ENCODE measurements at places on chromosomes 1 and 21.

DNA sequence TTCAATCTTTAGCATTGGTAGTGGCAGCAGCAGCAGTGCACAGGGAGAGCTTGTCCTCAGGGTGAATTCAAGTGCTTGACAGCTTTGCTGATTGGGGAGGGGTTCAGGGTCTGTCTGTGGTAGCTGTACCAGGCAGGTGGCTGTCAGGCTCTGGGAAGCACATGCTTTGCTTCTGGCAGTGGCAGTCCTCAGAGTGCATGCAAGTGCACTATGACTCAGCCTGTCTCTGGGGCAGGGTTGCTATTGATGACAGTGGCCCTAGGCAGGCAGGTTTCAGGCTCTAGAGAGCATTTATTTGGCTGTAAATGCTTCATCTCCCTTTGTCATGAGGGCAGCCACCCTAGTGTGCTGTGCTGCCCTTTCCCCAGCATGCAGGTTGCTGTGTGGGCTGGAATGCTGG is 251.9 kb upstream of the LRRC7 start:
- no peak for DNase-seq

DNA sequence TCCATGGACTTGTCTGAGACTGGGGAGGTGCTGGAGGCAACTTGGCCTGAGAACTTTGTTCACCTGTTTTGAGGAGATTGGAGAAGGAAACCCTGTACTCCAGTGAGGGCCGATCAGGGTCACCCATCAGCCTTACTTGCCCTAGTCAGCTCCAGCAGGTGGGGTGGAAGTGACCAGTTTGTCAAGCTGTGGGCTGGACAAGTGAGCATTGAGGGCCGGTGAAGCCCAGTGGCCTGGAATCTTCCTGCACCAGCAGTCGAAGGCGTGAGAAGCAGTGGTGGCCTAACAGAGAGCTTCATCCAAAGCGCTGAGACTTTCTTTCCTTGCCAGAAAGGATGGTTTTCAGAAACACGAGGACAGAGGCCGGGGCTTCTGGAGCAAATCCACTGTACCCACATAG is 9.6 kb downstream of the SLC37A1 start:
- DNase-seq, result no peak

- no peak for DNase-seq
These were observed 307.3 kb downstream of the KCNH1 start for GRCh38 chr1:210826686-210827085.

- DNase-seq, result no peak
These were observed 96.6 kb downstream of the SEC16B start for GRCh38 chr1:177873238-177873637.

DNA sequence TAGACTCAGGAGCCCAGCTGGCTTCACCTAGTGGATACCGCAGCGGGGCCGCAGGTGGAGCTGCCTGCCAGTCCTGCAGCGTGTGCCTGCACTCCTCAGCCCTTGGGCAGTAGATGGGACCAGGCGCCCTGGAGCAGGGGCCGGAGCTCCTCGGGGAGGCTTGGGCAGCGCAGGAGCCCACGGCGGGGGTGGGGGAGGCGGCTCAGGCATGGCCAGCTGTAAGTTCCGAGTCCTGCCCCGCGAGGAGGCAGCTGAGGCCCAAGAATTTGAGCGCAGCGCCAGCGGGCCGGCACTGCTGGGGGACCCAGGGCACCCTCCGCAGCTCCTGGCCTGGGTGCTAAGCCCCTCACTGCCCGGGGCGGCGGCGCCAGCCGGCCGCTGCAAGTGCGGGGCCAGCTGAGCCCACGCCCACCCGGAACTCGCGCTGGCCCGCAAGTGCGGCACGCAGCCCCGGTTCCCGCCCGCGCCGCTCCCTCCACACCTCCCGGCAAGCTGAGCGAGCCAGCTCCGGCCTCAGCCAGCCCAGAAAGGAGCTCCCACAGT is 30.9 kb downstream of the UTP25 start:
- no peak for DNase-seq

GRCh38 chr1:32246888-32247273 is at the start of gene FAM167B:
FAM167B (plus strand) TSS chr1:32247222; CDS start chr1:32247422, 200 bp downstream.
- no peak for DNase-seq

DNA sequence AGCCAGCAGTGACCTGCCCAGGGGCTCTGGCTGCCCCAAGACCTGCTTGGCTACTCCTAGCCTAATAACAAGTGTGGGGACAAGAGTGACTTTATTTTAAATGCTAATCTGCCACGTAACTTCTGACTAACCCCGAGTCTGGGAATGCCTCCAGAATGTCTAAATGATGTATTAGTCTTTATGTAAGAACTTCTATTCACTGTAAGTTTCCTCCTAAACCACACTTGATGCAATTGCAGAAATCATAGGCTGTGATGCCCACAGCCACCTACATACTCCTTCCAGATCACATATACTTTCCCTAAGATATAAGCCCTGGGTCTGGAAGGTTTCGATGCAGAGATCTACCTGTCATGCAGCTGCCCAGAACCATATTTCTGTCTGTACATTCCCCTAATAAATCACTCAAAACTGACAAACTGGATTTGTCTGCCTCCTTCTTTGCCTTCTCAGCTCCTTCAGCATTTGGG is 5.9 kb upstream of the VPS45 start:
- DNase-seq, result no peak

DNA sequence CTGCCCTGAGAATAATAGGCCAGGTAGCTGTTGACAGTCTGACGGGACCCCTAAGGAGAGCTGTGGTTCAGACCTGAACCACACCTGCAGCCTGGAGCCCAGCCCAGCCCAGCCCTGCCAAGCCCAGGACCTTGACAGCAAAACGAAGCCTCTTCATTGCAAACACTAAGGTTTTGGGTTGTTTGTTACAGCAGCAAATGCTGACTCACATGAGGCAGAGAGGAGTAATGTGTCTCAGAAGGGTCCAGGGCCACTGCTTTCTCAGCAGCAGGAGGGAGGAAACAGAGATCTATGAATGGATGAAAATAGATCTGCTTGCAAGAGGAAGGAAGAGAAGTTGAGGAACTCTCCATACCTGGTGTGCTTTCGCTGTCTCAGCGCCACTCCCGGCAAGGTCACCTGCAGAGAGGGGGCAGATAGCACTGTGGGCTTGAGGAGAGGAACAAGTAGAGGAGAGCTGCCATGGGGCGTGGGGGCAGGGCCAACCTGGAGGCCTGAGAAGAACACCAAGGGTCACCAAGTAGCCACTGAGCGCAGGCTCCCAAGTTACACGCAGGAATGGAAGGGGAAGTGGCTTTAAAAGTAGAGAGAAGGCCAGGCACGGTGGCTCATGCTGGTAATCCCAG is 127.2 kb downstream of the ZNF281 start:
- no peak for DNase-seq

DNA sequence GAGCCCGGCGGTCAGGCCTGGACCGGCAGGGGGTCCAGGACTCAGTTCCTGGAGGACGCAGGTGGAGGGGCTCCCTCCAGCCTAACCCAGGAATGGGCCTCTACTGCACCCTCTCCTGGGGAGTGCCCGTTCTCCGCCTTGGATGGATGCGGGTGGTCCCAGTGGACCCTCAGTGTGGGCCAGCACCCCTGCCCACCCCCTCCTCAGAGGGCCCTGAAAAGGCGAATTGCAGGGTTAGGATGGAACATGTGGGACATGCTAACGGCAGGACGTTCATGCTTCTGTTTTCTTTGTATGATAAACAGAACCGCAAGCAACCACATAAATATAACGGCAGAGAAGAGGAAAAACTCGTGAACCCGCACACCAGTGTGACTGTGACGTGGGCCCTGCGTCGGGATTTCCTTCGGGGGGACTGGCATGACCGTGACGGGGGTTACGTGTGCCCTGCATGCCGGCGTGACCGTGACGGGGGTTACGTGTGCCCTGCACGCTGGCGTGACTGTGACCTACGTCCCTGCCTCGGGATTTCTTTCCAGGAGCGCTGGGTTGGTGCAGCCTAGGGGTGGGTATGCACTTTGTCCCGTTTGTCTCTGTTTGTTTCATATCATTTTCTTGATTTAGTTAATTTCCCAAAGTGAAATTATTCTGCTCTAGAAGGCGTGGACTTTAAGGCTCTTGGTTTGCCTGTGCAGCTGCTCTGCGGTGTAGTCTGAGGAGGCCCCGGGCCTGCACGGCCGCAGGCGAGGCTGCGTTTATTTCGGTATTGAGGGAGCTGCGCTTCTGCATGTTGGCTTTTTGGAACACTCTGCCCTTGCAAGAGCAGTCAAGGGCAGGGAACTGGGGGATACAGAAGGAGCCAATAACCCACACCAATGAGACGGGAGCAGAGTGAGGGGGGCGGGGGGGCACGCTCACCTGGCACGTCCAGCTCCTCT is 3.1 kb downstream of the FTCD start:
- DNase-seq, result no peak

GRCh38 chr1:117639741-117640140 is 33.9 kb downstream of the TENT5C start:
- DNase-seq, result no peak

DNA sequence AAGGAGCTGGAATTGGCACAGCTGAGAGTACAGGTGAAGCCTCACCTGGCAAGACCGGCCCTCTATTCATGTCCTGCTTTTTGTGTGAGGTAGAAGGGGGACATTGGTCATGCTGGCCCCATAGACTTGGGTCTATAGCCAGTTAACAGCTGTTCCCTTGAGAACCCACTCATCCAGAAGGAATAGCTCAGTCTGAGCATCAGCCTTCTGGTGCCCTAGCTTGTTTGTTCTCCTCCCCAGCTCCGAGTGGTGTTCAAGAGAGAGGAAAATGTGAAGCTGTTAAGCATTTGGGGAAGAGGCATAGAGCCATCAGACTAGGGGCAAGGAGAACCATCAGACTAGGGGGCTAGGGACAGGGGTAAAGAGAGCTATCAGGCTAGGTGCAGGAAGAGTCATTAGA is 290.9 kb downstream of the SIPA1L2 start:
- DNase-seq, result no peak

- no peak for DNase-seq
These were observed 7.3 kb downstream of the OVAAL start for GRCh38 chr1:180566026-180566425.

- DNase-seq, result no peak
These were observed 299.7 kb downstream of the OLFM3 start for GRCh38 chr1:101697072-101697471.

GRCh38 chr21:24310788-24311187 is 1296.5 kb downstream of the MRPL39 start:
- no peak for DNase-seq

DNA sequence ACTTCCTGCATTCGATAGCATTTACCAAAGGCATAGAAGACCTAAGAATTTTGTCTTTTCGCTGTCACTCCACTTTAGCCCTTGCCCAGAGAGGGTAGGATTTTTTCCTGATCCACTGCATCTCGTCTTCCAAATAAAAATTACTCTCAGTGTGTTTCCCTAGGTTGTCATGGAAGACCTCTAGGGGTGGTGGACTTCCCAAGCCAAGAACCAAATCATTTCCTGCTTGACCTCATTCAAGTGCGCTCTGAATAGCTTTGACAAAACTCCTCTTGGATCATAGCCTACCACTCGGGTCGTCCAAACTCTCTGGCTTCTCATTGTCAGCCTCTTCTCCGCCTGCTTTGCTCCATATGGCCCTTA is 431 bp upstream of the C1orf52 start:
- no peak for DNase-seq

DNA sequence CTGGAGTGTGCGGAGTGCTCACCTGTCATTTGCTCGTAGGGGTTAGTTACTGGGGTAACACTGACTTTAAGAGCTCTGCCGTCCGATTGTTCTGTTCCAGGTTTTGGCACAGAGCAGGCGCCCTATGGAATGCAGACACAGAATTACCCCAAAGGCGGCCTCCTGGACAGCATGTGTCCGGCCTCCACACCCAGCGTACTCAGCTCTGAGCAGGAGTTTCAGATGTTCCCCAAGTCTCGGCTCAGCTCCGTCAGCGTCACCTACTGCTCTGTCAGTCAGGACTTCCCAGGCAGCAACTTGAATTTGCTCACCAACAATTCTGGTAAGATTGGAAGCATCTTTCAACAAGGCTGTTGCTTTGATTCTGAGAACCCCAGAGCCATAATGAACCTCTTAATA is 12.6 kb downstream of the ETS2 start:
- DNase-seq, result no peak

GRCh38 chr1:19465123-19465522 is 20.2 kb downstream of the CAPZB start:
- DNase-seq, result no peak

GRCh38 chr1:193705554-193705981 is 519.2 kb upstream of the B3GALT2 start:
- DNase-seq, result no peak

DNA sequence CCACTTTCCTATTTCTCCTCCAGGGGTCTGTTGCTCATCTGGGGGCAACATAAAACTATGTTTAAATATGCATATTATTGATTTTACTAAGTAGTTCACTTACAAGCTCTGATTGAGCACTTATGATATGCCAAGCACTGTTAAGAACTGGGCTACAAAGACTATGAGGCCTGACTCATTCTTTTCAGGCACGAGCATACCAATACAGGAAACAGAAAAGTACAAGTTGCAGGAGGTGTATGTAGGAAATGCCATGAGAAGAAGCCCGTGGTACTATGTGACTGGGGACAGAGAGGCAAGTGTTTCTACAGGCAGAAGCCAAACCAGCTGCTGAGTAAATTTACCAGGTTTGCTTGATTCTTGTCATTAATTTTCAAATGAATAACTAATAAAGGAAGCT is 120.4 kb upstream of the PTGFR start:
- no peak for DNase-seq

DNA sequence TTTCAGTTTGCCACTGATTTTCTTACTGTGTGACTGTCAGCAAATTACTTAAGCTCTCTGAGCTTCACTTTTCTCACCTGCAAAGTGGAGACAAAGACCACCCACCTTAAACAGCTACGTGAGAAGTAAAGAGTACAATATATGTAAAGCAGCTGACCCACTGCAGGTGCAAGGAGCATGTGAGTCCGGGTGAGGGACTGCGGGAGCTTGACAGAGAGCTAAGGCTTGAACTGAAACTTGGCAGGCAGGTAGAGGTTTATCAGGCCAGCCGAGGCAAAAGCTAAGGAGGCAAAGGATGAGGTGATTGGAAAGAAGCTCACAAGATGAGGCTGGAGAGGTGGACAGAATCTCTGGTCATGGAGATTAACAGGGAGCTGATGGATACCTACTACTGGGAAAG is 36.6 kb downstream of the NIBAN1 start:
- DNase-seq, result no peak

- DNase-seq, result no peak
These were observed 828 bp upstream of the RGS8 start for GRCh38 chr1:182685215-182685614.

DNA sequence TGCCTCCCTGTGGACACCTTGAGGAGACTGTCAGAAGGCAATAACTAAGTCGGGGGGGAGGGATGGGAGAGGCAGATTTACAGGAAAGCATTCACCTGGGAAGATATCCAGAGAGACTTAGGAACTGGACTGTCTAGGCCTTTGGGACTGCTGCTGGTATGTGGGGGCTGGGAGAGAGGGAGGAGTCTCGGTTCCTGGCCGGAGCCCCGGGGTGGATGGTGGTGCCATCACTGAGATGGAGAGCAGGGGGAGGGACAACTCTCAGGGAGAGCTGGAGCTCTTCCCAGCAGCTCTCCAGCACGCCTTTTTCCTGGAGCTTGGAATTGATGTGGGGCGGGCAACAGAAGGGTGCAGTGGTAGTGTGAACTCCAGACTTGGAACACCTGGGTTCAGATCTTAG is 22.1 kb downstream of the PTPRF start:
- DNase-seq, result no peak

GRCh38 chr1:53681977-53682685 is 56.8 kb downstream of the GLIS1 start:
- peak; percentile 3 for DNase-seq

GRCh38 chr1:25836695-25837094 is 16.9 kb downstream of the MTFR1L start:
- no peak for DNase-seq
